Frontal cortex (tissue), 4 donors: ENCODE measurements at places on chromosomes 7 and 10.

- DNase-seq, result no peak
These were observed 172.1 kb downstream of the FRMD4A start for GRCh38 chr10:14158575-14158974.

GRCh38 chr10:86356296-86356695 is 10.3 kb downstream of the GRID1 start:
- DNase-seq, result no peak

GRCh38 chr7:130650611-130651120 is 17.9 kb downstream of the COPG2 start:
- DNase-seq, result no peak

- peak; percentile 65 for DNase-seq
These were observed 96.2 kb downstream of the C10orf105 start for GRCh38 chr10:71623098-71623985.

DNA sequence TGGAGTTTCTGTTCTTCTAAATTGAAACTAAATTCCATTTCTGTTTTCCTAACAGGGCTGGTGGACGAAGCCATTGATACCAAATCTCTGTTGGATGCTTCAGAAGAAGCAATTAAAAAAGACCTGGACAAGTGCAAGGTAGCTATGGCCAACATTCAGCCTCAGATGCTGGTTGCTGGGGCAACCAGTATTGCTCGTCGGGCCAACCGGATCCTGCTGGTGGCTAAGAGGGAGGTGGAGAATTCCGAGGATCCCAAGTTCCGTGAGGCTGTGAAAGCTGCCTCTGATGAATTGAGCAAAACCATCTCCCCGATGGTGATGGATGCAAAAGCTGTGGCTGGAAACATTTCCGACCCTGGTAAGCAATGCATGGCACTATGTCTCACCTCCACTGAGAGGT is 45.6 kb downstream of the AP3M1 start:
- DNase-seq, result peak; percentile 23

- DNase-seq, result no peak
These were observed 168.2 kb downstream of the ETV1 start for GRCh38 chr7:13821152-13821787.

DNA sequence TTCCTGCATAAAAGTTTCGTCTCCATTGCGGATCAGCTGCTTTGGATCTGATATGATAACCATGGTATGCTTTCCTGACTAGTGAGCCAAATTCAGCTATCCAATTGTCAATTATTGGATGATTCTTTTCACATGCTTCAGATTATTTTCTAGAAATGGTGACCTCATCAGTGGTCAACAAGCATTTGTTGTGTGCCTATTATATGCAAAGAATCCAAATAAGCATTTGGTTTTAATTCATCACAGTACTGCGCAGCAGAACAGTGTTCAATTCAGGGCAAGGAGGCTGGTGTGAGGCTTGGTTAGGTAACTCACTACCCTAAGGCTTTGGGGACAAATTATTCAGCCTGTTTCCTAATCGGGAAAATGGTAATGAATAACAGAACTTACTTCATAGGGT is 200.5 kb downstream of the SKAP2 start:
- no peak for DNase-seq

DNA sequence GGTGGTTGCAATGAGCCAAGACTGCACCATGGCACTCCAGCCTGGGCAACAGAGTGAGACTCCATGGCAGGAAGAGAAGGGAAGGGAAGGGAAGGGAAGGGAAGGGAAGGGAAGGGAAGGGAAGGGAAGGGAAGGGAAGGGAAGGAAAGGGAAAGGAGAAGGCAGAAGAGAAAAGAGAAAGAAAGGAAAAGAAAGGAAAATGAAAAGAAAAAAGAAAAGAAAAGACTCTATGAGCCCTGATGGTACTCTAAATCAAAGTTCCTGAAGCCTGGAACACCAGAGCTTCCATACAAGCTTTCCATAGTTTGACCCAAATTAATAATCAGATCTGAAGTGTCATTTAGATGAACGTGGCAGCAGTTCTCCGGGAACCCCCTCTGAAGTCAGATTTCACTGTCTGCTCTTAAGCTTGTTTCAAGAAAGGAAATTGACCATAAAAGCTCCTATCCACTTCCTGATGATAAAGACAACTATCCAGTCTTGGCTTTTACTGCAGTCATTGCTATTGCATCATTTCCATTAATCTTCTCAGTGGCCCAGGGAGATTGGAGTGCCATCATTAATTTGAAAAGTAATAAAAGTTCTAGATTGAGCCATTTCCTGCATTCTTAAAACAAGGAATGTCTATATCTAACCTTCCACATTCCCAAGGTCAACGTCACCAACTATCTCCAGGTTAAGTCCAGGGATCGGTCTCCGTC is 44.2 kb upstream of the FRMD4A start:
- no peak for DNase-seq

GRCh38 chr7:127230192-127230925 is 22.4 kb downstream of the GRM8 start:
- no peak for DNase-seq

GRCh38 chr7:5777932-5778331 is 3.5 kb downstream of the RNF216 start:
- DNase-seq, result no peak

DNA sequence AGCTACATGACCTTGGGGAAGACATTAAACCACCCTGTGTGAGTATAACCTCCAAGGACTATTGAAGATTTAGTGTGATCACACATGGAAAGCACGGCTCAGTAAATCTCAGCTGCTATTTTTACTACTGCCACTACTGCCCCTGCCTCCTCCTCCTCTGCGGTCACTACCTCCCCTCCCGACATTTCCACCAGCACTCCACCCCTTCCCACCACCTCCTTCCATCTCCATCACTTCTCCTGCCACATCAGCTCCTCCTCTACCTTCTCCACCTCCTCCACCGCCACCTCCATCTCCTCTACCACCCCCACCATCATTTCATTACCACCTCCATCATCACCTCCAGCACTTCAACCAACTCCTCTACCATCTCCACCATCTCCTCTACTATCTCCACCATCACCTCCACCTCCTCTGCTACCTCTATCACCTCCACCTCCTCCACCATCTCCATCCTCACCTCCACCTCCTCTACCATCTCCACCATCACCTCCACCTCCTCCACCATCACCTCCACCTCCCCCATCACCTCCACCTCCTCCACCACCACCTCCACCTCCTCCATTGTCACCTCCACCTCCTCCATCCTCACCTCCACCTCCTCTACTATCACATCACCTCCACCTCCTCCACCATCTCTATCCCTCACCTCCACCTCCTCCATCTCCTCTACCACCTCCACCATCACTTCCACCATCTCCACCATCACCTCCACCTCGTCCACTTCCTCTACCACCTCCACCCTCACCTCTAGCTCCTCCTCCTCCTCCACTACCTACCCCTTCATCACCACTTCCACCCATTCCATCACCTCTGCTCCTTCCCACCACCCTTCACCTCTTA is 69.4 kb downstream of the GRB10 start:
- DNase-seq, result no peak

GRCh38 chr10:123582084-123582989 is 83.8 kb upstream of the GPR26 start:
- peak; percentile 33 for DNase-seq

GRCh38 chr7:107982918-107983389 is 20.0 kb downstream of the LAMB1 start:
- no peak for DNase-seq

GRCh38 chr10:26291721-26292480 is 75.3 kb downstream of the GAD2 start:
- DNase-seq, result no peak

DNA sequence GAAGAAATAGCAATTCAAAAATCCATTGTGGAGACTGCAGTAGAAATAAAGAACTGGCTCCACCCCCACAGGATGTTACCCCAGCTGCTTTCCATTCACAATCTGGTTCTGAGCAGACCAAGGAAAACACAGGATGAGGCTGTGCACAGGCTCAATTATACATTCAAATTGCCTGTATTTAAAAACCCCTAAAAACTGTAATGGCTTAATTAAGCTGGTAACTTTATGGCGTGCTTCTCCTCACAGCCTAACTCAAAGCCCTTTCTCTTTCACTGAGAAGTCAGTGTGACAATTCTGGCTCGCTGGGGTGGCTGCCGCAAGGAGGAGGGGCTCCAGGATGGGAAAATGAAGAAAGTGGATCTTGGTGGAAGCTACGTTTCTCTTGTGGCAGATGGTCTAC is 1191.1 kb downstream of the SORCS1 start:
- DNase-seq, result no peak

DNA sequence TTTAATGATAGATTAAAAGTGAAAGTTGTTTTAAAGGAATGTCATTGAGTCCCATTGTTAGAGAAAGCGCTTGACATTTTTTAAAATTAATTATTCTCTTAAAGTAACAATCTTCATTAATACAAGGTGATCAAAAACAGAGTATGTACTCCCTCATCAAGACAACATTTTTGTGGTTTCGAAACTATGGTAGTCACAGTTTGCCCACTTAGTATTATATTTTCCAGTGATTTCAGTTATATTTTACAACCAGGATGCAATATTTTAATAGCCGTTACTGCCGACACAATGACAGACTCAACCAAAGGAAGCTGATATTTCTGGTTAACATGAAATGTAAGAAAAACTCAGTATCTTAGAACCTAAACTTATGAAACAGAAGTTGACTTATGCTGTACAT is 31.3 kb downstream of the MKX start:
- DNase-seq, result no peak
